NCI-H1436 treated with DMSO at 0.1 percent for 48 hours (cell line): ENCODE measurements at places on chromosomes 16 and 17.

GRCh38 chr16:10688291-10688690, 6.4 kb downstream of the TEKT5 start:
- DNase-seq = no peak

- DNase-seq = no peak
Observed at GRCh38 chr17:4742133-4742532, 2.4 kb upstream of the CXCL16 start.

DNA sequence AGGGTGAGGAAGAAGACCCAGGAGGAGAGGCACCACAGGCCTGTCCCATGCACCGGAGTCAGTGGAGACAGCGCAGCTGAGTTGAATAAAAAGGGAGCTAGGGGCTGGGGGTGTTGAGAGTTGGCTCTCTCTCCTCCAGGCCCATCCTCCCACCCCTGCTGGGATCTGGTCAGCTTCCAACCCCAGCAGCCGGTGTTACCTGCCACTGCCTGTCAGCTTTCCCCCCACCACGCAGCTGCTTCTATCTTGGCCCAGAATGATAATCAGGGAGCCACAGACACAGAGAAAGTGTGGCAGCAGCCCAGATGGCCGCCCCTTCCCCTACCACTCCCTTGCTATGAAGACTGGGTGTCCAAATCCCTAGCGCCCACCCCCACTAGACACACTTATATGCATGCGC, 120.6 kb upstream of the RPL38 start:
- DNase-seq = no peak

DNA sequence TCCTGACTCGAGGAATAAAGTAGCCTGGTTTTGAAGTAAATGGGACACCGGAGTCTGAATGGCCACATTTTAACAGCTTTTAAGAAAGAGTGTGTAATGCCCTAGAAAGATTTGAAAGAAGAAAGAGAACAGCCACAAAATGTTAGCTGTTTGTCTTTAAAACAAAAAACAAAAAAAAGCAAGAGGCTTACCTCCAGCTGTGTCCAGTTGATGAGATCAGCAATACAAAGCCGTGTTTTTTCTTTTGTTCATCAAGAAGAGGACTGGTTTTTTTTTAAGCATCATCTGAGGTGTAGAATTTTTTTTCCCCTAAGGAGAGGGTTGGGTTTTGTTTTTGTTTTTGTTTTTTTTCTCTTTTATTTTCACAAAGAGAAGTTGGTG, 58.8 kb downstream of the NKD1 start:
- no peak for DNase-seq

GRCh38 chr16:79926451-79927205, 326.1 kb upstream of the MAF start:
- DNase-seq = no peak

DNA sequence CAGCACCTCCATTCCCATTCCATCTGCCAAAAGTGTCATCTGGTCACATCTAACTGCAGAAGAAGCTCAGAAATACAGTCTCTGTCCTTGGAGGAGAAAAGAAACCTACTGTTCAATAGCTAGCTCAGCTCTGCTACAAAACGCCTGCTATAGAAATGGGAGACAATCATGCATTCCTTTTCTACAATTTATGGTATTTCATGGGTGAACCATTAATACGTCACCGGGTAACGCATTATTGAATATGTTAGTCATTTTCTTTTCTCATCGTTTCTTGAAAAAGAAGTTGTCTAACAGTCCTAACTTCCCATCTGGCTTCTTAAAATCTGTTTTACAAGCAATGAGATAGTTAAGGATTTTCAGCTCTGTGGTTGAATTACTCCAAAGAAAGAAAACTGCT, 496.7 kb upstream of the RBFOX1 start:
- no peak for DNase-seq

GRCh38 chr16:57752581-57753447, 17.2 kb downstream of the KATNB1 start:
- no peak for DNase-seq

- no peak for DNase-seq
Observed at GRCh38 chr17:69912805-69913204, 162.2 kb upstream of the KCNJ16 start.

DNA sequence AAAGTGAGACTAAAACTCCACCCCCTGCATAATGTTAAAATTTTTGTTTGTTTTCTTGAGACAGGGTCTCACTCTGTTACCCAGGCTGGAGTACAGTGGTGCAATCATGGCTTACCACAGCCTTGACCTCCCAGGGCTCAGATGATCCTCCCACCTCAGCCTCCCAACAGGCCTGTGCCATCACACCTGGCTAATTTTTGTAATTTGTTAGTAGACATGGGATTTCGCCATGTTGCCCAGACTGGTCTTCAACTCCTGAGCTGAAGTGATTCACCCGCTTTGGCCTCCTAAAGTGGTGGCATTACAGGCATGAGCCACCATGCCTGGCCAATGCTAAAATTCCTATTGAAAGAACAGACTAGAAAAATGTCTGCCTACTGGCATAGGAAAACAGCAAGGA, 103.8 kb downstream of the TRIM37 start:
- no peak for DNase-seq

GRCh38 chr17:5485270-5486205, at the start of gene DERL2:
Gene DERL2 (minus strand): TSS chr17:5486178. CDS start chr17:5486161, 17 bp downstream.
- no peak for DNase-seq

- DNase-seq = no peak
Observed at GRCh38 chr17:72368191-72368590, 247.4 kb downstream of the SOX9 start.

GRCh38 chr16:83755391-83755790, 52.4 kb upstream of the HSBP1 start:
- DNase-seq = no peak

GRCh38 chr17:7897773-7898172, 9.2 kb downstream of the CHD3 start:
- DNase-seq = no peak

GRCh38 chr17:27633312-27634025, 2.5 kb downstream of the LGALS9 start:
- DNase-seq = no peak
